ENCODE measurements at places on chromosomes 6 and 20. TPM values are rescaled to one million over a fixed set of nuclear protein-coding genes. Genes with fewer than 3 reads are reported as not detected.
A peak's percentile ranks its signal among the peaks of the same experiment; 100 is the strongest.

The GJA10 gene
- total RNA-seq = not detected

The EYA2 gene
- total RNA-seq = 56.4 TPM

DNA sequence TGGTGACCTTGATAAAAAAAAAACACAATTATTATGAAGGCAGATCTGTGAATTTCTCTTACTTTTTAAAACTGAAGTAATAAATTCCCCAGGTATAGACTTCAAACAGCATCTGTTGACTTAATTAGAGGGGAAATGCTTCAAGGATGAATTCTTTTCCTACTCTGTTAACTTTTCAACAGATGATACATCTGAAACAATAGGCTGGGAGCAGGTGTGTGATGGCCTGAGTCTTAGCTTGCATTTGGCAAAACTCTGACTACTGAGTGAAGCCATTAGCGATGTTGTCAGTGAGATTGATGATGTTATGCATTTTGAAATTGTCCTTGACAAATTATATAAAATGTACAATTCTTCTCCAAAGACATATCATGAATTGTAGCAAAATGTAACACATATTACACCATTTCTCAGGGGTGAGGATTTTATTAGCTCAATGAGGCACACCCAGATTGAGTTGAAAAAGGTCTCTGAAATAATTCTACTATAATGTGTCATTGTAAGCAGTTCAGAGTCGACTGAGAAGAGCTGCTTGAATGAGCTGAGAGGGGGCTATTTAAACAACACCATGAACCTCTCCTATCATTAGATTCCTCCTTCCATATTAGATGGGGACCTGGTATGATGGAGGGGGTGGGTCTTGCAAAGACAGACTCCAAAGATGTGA, 39.6 kb upstream of the OGFRL1 start:
- DNase-seq = no peak

GRCh38 chr20:48703511-48704219, 124.1 kb downstream of the PREX1 start:
- DNase-seq = no peak

- DNase-seq = no peak
Measured at GRCh38 chr6:83117802-83118201, 50.3 kb downstream of the DOP1A start.

- no peak for DNase-seq
Measured at GRCh38 chr6:21504790-21505189, 88.8 kb upstream of the SOX4 start.

GRCh38 chr6:53026526-53026925, 31.4 kb upstream of the GSTA4 start:
- no peak for DNase-seq

- no peak for DNase-seq
Measured at GRCh38 chr6:17450397-17450796, 57.0 kb downstream of the CAP2 start.

DNA sequence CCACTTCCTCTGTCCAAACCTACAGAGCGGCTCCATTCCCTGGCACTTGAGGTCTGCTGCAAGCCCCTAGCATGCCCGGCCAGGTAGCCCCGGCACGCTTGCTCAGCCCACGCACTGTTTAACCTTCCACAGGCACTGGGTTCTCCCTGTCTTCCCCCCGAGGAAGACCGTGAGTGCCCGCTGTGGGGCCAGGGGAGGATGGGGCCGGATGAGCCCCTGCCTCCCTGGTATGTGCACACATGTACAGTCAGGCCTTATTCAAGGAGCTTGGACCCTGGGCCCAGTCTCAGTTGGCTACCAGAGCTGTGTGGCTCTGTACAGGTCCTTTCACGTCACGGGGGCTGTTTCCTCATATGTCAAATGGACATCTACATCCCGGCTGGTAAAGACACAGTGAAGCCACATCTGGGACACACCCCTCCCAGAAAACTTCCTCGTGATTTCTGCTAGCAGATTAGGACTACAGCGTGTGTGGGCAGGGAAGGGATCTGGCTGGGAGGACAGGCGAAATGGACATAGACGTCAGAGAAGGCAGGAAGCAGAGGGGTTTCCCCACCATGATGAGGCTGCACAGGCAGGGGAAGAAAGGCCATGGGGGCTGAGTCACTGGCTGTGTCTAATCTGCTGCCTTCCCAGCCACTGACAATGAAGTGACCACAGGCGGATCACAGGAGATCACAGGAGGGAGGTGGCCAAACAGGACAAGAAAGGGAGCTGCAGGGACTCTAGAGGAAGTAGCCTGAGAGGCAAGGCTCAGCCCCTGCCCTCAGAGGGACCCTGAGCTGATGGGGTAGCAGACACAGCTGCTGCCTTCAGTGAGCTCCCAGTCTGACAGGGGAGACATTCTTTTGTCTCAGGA, 62.9 kb downstream of the MRPL14 start:
- DNase-seq = peak; percentile 70

DNA sequence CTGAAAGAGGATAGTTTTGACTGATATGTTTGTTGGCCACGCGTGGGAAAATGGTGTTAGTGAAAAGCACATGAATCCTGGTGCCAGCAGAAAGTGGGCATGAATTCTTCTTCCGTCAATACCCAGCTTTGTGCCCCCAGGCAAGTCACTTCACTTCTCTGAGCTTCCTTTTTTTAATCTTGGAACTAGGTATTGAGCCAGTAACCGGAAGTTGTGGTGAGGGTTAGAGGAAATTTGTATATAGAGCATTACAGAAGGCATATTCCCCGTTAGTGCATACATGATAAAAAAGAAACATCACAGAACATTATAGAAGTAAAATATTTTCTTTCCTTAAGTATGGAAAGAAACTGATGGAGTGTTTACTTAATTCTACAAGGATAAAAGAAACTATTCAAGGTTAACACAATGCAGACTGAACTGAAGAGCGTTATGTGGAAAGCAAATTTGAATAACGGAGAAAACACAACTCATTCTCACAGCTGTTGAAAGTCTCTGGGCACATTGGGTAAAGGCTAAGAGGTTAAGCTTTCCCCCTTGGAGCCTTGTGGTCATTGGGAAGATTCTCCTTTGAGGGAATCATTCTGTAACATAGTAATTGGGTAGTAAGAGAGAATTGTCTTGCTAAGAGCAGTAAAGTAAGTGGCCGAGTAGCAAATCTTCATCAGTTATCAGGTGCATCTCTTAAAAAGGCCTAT, 223.1 kb downstream of the BCAS1 start:
- DNase-seq = no peak

GRCh38 chr6:151059612-151060095, 180.1 kb upstream of the AKAP12 start:
- no peak for DNase-seq

DNA sequence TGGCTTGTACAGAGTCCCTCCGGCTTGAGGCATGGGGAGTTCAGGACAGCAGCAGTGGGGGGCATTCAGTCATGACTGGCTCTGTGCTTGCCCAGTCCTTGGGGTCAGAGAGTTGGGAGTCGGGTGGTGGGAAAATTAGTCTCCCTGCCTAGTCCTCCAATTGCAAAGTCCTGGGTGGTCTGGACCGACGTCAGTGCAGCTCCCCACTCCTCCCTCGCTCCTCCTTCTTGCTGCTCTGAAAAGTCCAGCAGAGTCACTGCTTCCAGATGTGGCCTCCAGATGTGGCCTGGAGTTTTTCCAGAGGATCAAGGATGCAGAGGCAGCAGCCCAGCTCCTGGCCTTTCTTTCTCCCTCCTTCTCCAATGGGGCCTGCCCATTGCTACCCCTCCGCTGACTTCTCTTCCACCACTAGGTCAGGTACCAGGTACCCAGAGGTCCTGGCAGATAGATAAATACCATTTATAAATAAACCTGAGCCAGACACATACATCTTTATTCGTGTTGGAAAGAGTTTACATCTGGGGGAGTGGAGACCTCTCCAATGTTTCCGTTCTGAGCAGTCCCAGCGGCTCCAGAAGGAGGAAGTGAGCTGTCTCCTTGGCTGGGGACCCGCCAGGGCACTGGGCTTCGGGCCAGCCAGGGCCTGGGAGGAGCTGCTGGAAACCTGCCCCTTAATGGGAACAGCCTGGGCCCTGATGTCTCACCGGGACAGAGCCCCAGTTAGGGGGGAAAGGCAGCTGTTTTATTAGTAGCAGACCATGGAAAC, 49.0 kb upstream of the RNF24 start:
- peak; percentile 80 for DNase-seq

All from SJCRH30 (cell line).